ENCODE measurements at places on chromosomes 11 and 22. TPM values are rescaled to one million over a fixed set of nuclear protein-coding genes. Genes with fewer than 3 reads are reported as not detected.

The GGTLC2 gene
- total RNA-seq = not detected

The ACCS gene
- 16.0 TPM for total RNA-seq

The CNIH2 gene
- 0.17 TPM for total RNA-seq

The TSSK2 gene
- not detected for total RNA-seq

The MICAL2 gene
- total RNA-seq = 86.4 TPM

The MYOD1 gene
- total RNA-seq = not detected

The NAT10 gene
- 20.4 TPM for total RNA-seq

The ANKRD13D gene
- total RNA-seq = 36.9 TPM
